Activated T-helper 2 cell treated with anti-CD3 and anti-CD28 coated beads, Interferon-gamma antibody, Interleukin-2, Interleukin-4, amounts not matched to agents 10 μg/mL and 5 μg/mL and 100 μg/mL, durations not matched to agents 14 hours and 24 hours and 36 hours (primary cell): ENCODE measurements at places on chromosomes 1 and 21. TPM values are rescaled to one million over a fixed set of nuclear protein-coding genes. Genes with fewer than 3 reads are reported as not detected.

DNA sequence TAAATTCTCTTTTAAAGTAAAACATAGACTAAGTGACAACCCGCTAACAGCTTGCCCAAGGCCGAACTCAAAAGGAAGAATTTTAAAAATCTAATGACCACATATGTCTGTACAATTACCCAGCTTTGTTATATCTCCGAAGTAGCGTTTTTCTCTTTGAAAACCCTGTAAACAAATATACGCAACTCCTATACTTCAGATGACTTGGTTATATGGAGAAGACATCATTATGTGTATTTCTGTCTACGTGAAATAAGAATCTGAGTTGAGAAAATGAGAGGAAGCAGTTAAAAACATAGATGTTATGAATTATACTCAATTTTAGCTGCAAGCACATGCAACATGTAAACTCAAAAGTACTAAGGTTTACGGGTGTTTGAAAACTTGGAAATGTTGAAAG, 2.0 kb downstream of the PBX1 start:
- no peak for DNase-seq

- no peak for DNase-seq
Measured at GRCh38 chr1:68372487-68372886, 77.3 kb downstream of the RPE65 start.

Gene C1orf105
- total RNA-seq, result not detected in 2 replicates

GRCh38 chr1:105204836-105205371, 1455.2 kb downstream of the AMY1C start:
- no peak for DNase-seq

Gene PLXNA2
- 0.07 and 0.37 TPM in 2 replicates for total RNA-seq

Gene INTS11
- total RNA-seq, result 127 and 138 TPM in 2 replicates

Gene EPHA10
- total RNA-seq, result 0.21 TPM in 1 of 2 replicates, not detected in the other

Gene SPRR2G
- not detected in 2 replicates for total RNA-seq

DNA sequence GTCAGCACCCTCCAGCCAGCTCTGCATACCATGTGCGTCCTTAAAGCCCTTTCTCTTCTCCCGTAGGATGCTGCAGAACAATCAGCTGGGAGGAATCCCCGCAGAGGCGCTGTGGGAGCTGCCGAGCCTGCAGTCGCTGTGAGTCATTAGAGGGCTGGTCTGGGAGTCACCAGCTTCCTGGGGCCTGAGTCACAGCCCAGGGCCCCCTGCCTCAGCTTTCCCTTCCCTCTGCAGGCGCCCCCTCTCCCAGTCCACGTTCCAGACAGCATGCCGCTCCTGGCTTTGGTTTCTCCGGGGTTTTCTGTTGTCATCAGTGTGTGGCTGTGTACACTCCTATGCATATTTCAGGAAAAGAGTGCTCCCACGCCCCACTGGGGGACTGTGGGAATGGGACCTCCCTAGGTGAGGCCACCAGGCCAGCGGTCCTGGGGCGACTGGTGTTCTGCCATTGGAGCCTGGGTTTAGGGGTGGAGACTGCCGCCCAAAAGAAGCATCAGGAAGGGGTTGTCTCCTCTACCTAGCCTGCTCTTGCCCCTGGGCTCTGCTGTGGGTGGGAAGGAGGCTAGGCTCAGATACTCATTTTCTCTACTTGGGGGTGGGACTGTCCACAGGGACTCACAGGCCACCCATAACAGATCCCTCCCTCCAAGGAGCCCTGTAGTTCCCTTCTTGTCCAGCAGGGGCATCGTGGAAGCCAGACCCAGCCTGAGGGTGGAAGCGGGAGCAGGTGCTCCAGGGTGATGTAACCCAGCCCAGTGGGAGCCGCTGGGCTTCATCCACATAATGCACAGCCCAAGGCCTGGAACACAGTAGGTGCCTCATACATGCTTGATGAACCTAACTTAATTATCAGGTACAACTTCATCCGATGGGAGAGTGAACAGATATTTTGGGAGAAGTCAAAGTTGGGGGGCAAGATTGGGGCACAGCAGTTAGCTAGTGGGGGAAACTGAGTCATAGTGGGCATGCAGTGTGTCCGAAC, 42.5 kb downstream of the LGR6 start:
- DNase-seq, result peak; percentile 58

DNA sequence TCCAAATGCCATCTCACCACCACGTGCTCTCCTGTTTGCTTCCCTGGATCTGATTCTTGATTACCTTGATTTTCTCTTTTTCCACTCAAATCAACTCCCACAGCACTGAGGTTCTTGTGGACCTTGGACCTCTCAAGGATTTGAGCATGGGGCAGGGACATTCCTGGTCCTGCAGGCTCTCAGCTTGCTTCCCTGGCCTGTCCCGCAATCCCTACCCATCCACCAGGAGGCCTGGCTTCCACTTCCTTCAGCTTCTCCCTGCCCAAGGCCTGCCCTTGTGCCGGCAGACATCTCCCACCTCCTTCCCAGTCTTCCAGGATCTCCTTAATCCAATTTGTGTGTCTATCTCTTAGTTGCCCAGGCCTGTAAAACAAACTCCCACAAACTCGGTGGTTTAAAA, 21.6 kb downstream of the PLA2G2A start:
- no peak for DNase-seq

GRCh38 chr1:230255116-230255515, 171.0 kb downstream of the PGBD5 start:
- no peak for DNase-seq

Gene CHAF1B
- total RNA-seq, result 34.2 and 35.8 TPM in 2 replicates

DNA sequence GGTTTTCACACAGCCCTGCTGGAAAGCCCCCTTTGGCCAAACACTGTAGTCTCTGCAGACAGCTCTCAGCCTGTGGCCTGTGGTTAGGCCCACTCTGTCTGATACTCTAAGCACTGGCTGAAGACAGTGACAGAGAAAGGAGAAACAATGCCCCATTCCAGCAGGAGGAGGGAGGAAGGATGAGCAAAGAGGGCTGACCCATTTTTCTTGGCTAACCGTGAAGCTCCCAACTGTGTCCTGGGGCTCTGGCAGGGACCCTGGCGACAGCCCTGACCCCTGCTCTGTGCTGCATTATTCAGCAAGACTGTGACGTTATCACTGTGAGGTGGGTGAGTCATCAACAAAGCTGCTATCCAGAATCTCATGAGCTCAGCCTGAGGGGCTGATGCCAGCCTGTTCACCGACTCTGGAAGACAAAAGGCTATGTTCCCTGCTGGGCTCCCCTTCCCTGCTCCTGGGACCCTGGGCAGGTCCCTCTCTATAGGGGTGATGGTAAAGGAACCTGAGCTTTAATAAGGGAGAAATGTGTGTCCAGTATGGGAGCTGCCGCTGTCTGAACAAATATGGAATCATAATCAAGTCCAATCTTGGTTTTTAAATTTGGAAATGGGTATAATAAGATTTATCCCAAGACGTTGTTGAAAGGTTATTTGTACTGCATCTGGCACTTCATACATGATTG, 107.0 kb downstream of the RHOU start:
- no peak for DNase-seq

Gene LINGO4
- total RNA-seq, result not detected in 2 replicates

Gene NCMAP
- total RNA-seq, result not detected in 2 replicates

- DNase-seq, result no peak
Measured at GRCh38 chr1:92459871-92460320, 26.8 kb downstream of the GFI1 start.

- no peak for DNase-seq
Measured at GRCh38 chr1:112309499-112309898, 86.5 kb upstream of the CTTNBP2NL start.

GRCh38 chr1:204084247-204084772, 11.4 kb downstream of the SOX13 start:
- DNase-seq, result no peak

Gene SLC2A5
- total RNA-seq, result not detected in 2 replicates

- DNase-seq, result no peak
Measured at GRCh38 chr1:53945183-53945432, 391 bp downstream of the IFT25 start.

- DNase-seq, result no peak
Measured at GRCh38 chr1:53792806-53793205, 45.3 kb downstream of the NDC1 start.

- DNase-seq, result no peak
Measured at GRCh38 chr21:17699524-17700189, 87.0 kb upstream of the BTG3 start.

DNA sequence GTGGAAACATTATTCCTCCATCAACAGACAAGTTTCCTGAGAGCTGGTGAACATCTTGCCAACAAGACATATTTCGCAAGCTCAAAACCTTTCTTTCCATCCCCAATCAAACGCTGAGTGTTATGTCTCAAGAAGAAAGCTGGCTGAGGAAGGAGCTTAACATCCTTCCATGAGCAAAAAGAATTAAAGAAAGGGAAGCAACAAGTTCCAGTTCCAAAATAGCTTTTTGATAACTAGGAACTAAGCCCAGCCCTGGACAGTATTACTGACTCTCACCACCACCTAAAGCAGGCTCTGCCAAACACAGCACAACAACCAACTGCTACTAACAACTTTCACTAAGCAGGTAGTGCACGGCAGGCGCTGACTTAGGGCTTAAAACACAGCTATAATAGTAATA, 50.2 kb downstream of the CAPZB start:
- no peak for DNase-seq

GRCh38 chr1:190940951-190941350, 463.3 kb upstream of the BRINP3 start:
- no peak for DNase-seq

Gene NUP210L
- 0.05 and 0.07 TPM in 2 replicates for total RNA-seq

DNA sequence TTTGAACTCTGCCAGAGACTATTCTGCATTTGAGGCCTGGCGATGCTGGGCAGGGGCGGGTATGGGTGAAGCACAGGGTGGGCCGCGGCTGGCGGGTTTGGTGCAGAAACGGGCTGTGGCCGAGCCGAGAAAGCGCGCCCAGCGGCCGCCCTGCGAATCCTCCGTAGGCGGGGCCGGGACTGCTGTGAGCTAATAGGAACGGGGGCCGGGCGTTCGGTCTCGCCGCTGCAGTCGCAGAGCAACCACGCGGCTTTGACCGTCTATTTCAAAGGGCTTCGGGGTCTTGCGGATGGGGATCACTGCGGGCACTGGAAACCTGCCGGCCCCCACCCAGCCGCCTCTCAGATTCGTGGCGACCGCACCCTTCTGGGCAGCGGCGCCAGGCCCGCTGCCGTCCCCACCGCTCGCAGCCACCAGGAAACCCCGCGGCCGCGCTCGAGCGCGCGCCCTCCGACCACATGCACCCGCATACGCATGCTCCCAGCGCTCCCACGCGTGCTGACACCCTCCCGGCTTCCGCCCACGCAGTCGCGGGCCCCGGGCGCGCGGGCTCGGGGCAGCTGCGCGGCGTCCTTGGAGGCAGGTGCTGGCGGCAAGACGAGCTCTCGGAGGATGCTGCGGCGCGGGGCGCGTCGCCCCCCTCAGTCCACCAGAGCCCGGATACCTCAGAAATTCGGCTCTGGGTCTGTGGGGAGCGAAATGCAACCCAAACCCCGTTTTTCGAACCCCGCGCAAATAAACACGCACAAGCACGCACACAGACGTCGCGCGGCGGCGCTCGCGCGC, 32.6 kb downstream of the DNTTIP2 start:
- DNase-seq, result peak; percentile 79

- no peak for DNase-seq
Measured at GRCh38 chr21:45309069-45309986, 21.6 kb upstream of the POFUT2 start.

- no peak for DNase-seq
Measured at GRCh38 chr1:235648407-235648907, 1.1 kb downstream of the GNG4 start.

Gene MX2
- 5.3 and 6.1 TPM in 2 replicates for total RNA-seq

- no peak for DNase-seq
Measured at GRCh38 chr21:29289317-29289716, 9.4 kb upstream of the BACH1 start.

- DNase-seq, result no peak
Measured at GRCh38 chr1:1234180-1234808, 2.3 kb downstream of the B3GALT6 start.

- DNase-seq, result no peak
Measured at GRCh38 chr1:90919190-90919719, 102.6 kb downstream of the ZNF644 start.
